Choroid plexus epithelial cell (primary cell): ENCODE measurements at places on chromosomes 7 and 10.

- peak; percentile 16 for DNase-seq
These were observed 599.6 kb upstream of the GHITM start for GRCh38 chr10:83539528-83540308.

DNA sequence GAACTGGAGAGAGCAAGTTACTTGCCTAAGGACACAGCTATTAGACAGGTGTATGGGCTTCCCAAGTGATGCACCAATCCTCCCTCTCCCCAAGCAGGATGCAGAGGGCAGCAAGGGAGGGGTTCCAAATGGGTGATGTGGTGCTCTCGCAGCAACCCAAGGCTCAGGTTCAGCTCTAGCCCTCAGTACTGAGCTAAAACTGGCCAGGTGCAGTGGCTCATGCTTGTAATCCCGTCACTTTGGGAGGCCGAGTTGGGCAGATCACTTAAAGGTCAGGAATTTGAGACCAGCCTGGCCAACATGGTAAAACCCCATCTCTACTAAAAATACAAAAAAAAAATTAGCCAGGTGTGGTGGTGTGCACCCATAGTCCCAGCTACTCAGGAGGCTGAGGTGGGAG is 40.7 kb downstream of the GPRIN2 start:
- no peak for DNase-seq

GRCh38 chr7:17362439-17363105 is 64.1 kb downstream of the AHR start:
- no peak for DNase-seq

DNA sequence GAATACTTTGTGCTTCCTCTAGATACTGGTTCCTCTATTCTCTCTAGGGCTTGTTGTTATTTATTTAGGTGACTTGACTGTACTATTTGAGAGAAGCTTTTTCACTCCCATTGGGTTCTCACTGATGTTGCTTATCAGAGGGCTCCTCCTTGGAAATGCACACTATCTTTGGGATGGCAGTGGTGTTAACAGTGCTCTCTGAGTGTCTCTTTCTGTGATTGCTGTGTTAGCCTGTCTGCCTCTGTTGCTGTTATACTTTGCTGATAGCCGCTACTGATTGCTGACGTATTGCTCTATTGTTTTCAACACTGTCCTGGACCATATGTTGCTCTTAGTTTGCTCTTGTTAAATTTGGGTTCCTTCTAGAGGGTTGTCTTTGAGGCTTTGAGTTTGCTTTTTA is 34.7 kb downstream of the ZNF33A start:
- DNase-seq, result no peak

GRCh38 chr7:117164620-117165019 is 158.2 kb downstream of the WNT2 start:
- no peak for DNase-seq

DNA sequence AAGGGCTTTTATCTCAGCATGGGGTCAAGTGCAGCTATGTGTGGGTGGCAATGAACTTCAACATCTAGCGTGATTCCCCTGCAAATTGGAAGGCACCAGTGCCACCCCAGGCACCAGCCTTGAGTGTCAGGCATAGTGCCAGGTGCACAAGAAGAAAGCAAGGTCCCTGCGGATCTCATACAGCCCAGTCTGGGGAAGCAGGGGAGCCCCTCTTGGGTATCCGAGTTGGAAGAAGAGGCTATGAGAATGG is 269.0 kb downstream of the RPS24 start:
- no peak for DNase-seq
